ENCODE measurements at places on chromosomes 2 and 18.

GRCh38 chr2:179936141-179936540, 71.0 kb downstream of the CWC22 start:
- no peak for DNase-seq

DNA sequence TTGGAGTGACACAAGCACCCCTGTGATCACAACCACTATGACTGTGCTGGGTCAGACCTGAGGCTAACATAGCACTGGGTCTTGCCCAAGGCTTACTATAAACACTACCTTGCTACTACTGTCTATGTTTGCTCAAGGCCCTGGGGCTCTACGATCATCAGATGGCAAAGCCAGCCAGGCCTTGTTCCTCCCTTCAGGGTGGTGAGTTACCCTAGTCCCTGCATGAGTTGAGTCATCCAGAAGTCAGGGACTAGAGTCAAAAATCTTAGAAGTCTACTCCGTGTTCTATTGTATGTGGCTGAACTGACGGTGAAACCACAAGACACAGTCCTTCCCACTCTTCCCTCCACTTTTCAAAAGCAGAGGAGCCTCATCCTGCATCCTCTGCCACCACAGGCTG, 551.2 kb upstream of the FSIP2 start:
- no peak for DNase-seq

DNA sequence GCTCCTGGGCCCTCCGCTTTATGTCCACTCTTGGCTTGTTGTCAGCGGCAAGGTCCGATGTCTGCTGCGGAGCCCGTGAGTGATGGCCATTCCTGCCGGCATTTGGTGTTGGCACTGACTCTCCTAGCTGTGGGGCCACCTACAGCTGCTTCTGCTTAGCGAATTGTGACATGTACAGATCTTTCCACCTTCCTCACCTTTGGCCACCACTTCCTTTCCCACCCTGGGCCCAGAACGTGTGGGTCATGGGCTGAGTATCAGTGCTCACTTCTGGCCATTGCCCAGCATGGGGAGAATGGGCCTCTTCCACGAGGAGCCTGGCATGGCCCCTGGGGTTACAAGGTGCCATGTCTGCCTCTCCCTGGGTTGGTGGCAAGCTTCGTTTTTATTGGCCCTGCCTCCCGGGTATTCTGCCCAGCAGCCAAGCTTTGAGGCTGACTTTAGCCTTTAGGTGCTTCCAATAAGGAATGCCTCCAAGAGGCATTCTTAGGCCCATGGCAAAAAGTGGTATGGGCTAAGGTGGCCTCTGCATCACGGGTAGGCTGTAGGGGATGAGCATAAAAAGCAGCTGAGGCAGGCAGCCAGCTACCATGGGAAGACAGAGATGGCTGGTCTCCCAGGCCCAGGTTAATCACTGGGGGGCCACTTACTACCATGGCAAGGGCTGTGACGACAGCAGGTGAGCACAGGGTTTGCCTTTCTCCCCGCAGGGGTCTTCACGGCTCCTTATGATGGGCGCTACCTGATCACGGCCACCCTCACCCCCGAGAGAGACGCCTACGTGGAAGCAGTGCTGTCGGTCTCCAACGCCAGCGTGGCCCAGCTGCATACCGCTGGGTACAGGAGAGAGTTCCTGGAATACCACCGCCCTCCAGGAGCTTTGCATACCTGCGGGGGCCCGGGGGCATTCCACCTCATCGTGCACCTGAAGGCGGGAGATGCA, 65.8 kb downstream of the EMILIN2 start:
- DNase-seq, result no peak

GRCh38 chr2:138228101-138228500, 263.8 kb downstream of the HNMT start:
- DNase-seq, result no peak

DNA sequence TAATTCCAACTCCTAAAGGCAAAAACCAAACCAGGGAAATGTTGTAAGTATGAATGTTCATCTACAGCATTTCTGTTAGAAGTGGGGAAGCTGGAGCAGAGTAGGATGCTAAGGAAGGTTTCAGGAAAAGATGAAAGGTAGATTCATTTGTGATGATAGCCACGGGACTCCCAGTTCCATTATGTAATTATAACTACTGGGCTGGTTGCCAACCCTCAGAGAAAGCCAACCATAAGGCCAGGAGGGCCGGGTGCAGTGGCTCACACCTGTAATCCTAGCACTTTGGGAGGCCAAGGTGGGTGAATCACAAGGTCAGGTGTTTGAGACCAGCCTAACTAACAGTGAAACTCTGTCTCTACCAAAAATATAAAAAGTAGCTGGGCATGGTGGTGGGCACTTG, 288.9 kb upstream of the ETAA1 start:
- no peak for DNase-seq

DNA sequence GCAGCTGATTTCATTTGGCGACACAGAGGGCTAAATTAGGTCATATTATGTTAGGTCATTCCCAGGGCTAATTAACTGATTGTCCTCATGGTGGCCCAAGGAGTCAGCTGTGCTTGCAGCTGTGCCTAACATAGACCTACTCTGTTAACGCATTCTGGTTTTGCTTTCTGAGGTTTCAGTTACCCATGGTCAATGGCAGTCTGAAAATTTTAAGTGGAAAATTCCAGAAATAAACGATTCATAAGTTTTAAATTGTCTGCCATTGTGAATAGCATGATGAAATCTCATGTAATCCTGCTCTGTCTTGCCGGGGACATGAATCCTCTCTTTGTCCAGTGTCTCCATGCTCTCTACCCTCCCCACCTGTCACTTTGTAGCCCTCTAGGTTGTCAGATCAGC, 168.7 kb downstream of the KCNS3 start:
- DNase-seq, result no peak

DNA sequence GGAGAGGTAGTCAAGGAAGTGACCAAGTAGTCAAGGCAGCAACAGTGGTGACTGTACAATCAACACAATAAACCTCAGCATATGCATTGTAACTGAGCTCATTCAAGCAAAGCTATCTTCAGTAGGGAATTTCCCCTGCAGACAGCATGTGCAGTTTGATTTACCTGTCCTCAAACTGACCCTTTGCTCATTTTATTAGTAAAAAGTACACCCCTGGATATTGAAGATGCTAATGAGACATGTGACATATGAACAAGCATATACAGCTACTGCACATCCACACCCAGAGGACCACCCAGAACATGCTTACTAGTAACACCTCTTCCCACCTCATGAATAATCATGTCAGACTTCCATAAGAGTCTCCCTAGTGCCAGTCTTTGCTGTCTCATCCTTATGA, 15.4 kb downstream of the C2orf81 start:
- DNase-seq, result no peak

DNA sequence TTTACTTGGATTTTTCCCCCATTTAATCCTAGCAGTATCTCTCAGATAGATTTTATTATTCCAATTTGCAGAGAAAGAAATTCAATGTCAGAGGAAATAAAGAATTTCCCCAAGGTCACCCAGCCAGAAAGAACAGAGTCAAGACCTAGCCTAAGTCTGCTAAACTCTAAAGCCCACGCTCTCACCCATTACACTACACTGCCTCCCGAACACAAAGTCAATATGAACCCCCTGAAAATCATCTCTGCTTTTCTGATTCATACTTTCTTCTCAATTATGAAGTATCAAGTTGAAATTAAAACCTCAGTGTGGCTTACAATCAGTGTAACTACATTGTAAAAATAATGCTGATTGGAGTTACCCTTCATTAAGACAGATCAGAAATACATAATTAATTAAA, 89.6 kb downstream of the METTL8 start:
- no peak for DNase-seq

Data from neural progenitor cell (in vitro differentiated cells).